Lung (tissue), 17 donors: ENCODE measurements at places on chromosomes 7 and 10. TPM values are rescaled to one million over a fixed set of nuclear protein-coding genes. Genes with fewer than 3 reads are reported as not detected.

The SPDYE5 gene
- not detected for total RNA-seq

GRCh38 chr10:72034040-72034499 lies 54.3 kb downstream of the SPOCK2 start:
- DNase-seq, result no peak

DNA sequence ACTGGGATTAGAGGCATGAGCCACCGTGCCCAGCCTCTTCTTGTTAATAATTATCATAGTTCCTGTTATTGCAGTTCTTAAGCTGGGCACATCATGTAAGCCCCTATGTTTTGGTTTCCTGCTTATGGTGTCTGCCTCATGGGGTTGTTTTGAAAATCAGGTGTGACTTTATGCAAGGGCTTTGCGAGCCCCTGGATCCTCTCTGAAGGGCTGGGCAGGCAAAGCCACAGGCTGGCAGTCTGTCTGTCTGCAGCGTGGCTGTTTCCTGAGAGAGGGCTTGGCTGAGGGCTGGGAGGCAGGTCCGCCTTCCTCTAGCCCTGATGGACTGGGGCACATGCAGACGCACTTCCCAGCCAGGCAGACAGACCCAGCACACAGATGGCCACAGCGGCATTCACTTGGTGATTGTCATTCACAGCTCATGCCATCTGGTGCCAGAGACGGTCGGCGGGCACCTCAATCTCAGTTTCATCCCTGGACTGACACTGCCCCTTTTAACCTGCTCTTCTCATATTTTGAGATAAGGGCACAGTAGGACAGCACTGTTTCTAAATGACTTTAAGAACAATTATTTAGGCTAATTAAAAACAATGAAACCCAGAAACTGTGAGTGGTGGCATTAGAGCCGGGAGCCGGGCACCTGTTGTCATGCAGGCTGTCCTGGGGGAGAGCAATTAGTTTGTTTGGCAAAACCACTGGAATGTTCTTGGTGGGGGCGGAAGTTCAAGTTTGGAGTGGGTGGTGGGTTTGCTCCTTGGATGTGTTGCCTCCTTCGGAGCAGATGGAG lies 35.5 kb downstream of the RBM20 start:
- DNase-seq, result no peak

The GTPBP10 gene
- 20.9 TPM for total RNA-seq

- no peak for DNase-seq
Measured at GRCh38 chr7:5216931-5217330, 26.9 kb downstream of the WIPI2 start.

GRCh38 chr10:79415736-79416577 lies 29.5 kb downstream of the ZCCHC24 start:
- peak; percentile 3 for DNase-seq

The LRRC4 gene
- 14.6 TPM for total RNA-seq

DNA sequence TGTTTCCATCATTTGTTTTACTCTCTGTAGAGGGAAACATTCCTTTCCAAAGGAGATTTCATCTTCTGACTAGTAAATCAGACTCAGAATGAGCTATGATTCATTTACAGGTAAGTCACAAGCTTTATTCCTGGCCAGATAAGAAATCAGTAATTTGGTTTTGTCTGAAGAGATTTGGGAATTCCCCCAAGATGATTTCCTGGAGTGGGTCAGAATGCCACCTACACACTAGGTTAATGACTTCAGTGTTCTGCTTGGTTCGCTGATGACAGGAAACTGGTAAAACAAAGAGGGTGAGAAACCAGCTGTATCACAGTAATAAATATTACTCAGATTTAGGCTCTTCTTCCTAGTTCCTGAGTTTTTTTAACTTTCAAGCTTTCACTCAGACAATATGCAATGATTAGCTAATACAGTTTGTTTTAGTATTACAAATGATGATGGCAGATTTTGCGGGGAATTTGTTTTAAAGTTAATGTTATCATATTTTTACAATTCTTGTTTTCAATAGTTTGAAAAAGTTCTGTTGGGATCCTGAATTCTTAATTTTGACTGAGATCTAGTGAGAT lies 8.3 kb upstream of the ASZ1 start:
- no peak for DNase-seq

GRCh38 chr10:92913973-92914372 lies 65.7 kb downstream of the EXOC6 start:
- DNase-seq, result no peak

GRCh38 chr7:90657481-90657880 lies 61.4 kb downstream of the CDK14 start:
- no peak for DNase-seq

GRCh38 chr7:77269360-77270093 lies 69.9 kb upstream of the FGL2 start:
- peak; percentile 21 for DNase-seq

DNA sequence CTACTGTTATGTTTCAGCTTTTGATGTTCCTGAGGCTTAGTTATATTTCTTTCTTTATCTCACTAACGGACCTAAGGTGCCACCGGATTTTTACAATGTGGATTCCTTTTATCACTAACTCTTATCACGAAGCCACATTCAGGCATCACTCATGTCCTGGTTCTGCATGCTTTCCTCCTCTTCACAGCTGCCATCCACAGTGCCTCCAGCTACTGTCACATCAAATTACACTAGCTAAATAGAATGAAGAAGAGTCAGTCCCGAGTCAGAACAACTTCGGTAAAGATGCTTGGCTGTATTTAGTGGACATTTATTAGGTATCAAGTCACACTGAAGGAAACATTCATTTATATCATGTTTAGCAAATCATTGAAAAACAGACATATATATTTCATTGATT lies 153.2 kb downstream of the NEBL start:
- no peak for DNase-seq

DNA sequence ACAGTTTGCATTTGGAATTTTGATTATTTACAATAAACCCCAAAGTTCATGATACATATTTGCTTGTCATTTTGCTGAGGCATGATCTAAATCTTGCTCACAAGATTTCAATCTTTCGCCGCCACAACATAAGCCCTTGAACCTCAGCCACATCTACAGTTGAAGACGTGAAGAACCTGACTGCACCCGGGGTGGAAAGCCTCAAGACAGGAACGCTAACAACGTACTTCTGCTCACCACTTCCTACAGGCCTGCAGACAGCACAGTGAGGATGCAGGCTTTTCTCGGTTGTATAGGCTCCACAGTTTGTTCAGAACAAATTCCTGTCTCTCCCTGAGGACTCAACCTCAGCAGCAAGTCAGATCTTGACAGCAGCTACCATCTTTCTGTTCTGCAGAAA lies 393.8 kb upstream of the PRKCQ start:
- DNase-seq, result no peak

DNA sequence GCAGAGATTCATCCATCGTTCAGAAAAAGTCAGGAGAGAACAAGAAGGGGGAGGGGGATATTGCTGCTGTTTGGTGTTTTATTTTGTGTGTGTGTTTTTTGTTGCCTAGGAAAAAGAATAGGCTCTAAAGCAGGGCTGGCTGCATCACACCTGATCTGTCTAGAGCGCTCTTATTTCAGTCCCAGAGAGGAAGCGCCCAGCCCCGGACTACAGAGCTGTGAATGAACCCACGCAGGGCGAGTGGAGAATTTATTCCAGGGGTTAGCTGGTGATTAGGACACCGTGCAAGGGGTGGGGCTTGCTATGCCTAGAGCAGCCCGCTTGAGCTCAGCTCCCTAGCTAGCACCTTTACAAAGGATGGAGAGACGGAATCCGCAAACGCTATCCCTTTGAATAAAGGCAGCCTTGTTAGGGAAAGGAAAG lies 621 bp upstream of the FAM13C start:
- DNase-seq, result peak; percentile 68

DNA sequence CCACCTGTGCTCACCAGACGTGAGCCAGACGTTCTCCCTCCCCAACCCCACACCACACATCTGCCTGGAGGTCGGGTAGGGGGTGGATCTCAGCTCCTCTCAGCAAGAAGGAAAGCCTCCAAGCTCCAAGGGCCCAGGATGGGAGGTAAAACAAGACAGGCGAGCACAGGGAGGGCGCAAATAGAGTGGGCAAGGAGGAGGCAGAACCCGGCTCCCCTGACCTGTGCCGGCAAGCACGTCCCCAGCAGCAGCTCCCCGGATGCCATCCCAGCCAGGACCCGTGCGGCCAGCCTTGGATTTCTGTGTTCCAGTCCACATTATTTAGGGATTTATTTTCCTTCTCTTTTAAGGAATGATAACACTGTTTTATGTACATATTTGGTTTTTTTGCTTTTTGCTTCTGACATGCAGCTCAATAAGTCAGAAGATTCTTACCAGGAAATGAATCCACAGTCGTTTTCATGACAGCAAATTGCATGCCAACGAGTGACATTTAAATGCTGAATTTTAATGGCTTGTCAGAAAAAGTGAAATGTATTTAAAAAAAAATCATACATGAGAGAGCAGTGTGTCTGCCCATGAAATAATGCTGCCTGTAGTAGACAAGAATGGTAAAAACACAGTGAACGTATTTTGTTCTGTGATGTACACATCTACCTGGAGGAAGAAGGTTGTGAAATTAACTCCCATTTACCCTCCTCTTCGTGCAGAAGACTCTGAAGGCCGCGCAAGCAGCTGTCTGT lies 276.5 kb downstream of the PTPRN2 start:
- DNase-seq, result no peak

DNA sequence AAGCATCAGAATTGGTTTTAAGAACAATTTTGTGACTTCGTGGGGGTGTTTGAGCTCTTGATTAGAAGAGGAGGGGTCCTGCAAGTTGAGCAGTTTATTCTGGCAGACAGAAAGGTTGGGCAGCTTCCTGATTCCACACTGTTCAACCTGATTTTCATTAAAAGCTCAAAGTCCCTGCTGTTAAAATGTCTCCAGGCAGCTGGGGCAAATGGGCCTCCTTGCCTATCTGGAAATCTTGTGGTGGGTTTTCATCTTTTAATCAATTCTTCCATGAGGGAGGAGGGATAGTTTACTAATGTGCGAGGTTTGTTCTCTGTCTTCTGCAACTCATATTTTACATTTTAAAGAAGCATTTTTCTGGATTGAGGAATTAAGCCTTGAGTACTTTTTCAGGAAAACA lies 276.7 kb downstream of the NXPH1 start:
- no peak for DNase-seq

- peak; percentile 81 for DNase-seq
Measured at GRCh38 chr7:11341285-11341944, 367.7 kb downstream of the PHF14 start.
